ENCODE measurements at places on chromosomes 2 and 18.

GRCh38 chr18:36492604-36493329 lies 195.3 kb downstream of the FHOD3 start:
- DNase-seq = no peak

DNA sequence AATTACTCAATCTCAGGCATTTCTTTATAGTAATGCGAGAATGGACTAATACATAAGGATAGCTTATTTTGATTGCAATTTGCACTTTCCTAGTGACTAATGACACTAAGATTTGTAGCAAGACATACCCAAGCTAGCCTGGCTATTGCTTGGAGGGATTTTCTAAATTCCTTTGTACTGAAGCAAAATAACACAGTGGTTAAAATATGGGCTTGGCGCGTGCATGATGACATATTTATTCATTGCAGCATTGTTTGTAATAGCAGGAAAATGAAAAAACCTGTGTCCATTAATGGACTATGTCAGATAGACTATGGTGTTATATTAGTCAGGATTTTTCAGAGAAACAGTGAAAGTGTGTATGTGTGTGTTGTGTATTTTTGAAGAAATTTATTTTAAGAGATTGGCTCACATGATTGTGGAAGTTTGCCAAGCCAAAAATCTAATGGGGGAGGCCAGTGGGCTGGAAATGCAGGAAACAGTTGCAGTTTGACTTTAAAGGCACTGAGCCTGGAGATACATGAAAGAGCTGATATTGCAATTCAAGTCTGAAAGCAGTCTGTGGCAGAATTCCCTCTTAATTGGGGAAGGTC lies 16.7 kb upstream of the LAPTM4A start:
- DNase-seq = no peak

GRCh38 chr18:50986360-50987087 lies 18.7 kb downstream of the ELAC1 start:
- DNase-seq = no peak

- no peak for DNase-seq
Observed at GRCh38 chr2:134407154-134407890, 153.4 kb downstream of the MGAT5 start.

GRCh38 chr2:33022989-33023727 lies 76.4 kb downstream of the LTBP1 start:
- no peak for DNase-seq

GRCh38 chr18:1438458-1438910 lies 533.8 kb downstream of the ADCYAP1 start:
- DNase-seq = no peak

DNA sequence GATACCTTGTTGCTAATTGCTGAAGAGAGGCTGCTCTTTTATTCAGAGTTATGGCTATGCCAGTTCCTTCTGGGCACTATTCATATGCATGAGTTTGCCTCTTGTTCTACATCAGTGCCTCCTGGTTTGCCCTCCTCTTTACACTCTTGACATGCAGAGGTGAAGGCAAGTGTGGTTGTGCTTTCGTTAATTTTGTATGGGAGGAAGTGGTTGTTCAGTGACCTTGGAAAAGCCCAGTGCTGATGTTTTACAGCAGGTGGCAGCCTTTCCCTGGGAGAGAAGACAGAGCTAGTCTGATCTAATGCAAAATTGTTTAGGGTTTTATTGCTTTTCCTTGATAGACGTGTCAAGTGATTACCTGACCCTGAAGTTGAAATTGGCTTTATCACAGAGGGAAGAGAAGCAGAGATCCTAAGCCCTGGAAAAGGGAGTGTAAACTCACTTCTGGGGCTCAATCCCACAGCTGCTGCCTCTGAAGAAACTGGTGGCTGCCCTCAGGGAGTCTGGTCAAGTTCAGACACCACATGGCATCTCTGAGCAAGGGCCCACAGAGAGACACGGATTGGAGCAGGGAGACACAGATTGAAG lies 30.5 kb upstream of the VPS54 start:
- peak; percentile 82 for DNase-seq

- no peak for DNase-seq
Observed at GRCh38 chr2:102059151-102059550, 67.4 kb downstream of the IL1R2 start.

GRCh38 chr2:200209030-200209429 lies 97.5 kb upstream of the SPATS2L start:
- no peak for DNase-seq

DNA sequence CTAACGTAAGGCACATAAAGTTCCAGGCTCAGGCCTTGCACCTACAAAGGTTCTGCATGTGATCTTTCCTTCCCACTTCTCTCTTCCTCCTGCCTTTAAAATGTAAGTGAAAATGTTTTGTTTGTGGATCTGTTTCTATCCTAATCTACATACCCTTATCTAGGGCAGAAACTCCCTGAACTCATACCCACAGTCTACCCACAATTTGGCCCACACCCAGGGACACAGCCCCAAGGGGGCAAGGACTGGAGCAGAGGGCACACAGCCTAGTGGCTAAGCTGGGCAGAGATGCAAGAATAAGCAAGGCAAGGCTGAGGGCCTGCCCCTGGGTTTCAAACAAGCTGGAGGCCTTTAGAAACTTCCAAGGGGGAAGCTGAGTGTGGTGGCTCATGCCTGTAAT lies 71.0 kb downstream of the HS1BP3 start:
- peak; percentile 24 for DNase-seq

- DNase-seq = peak; percentile 67
Observed at GRCh38 chr2:61759005-61759404, 94.9 kb downstream of the FAM161A start.

DNA sequence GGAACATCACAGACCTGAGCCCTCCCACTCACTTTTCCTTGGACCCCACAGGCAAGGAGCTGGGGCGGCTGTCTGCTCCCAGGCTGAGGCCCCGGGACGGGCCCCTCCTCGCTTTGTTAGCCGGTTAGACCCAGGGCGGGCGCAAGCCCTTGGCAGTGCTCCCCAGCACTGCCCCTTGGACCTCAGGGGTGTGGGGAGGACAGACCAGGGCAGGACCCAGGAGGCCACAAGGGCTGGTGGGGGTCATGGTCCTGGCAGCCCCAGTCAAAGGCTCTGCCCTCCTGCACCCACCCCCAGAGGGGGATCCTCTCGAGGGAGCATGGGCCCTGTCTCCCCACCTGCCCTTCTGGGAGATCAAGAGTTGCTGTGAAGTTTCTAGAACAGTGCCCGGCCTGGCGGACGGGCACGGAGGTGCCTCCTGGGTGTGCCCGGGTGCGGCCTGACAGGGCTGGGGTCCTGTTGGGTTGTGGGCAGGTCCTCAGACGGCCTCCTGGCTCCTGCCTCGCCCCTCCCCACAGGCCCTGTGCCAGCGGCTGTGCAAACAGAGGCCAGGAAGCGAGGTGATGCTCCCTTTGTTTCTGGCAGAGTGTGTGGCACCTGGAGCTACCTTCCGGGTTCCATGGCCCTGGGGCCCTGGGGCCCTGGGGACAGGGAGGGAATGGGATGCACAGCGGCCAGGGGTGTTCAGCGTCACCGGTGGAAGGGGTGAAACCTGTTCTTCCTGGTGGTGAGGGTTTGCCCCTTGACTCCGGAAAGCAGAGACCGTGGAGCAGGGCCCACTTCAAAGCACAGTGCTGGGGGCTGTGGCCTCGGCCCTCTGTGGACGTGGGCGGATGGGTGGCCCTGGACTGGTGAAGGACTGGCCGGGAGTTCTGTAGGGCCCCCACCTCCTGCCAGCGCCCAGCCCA lies 2.9 kb upstream of the GAL3ST2 start:
- no peak for DNase-seq

- no peak for DNase-seq
Observed at GRCh38 chr2:132979339-132980093, 309.5 kb upstream of the LYPD1 start.

DNA sequence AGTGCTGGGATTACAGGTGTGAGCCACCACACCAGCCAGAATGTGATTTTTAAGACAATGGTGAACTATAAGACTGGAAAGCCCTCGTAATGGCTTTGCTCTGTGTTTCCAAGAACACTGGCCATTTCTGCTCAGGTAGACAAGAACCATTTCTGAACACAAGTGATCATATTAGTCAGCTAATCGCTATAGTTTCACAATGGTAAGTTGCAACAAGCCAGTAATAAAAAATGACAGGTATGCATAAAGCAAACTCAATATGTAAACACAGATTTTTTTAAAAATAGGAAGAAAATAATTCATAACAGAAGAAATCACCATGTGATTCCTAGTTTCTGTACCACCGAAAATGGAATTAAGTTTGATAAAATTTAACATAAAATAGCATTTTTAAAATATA lies 166.5 kb downstream of the THADA start:
- no peak for DNase-seq

DNA sequence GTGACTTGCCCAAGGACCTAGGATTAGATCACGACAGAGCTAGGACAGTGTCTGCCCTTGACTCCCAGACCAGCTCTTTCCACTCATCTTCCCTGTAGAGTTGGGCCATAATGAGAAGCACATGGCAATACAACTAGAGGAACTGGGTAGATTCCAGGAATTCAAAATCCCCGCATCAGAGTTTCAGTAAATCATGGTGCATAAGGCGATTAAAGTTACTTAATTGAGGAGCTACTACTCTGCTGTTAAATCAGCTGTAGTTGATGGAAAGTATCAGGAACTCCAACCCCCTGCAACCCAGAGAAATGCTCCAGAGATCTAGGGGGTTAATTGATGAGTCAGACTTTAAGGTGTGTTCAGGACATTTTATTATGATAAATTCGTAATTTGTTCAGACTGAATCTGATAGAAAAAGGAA lies 5.7 kb downstream of the ANTXR1 start:
- no peak for DNase-seq

- peak; percentile 80 for DNase-seq
Observed at GRCh38 chr2:121974897-121975661, 219.6 kb downstream of the TSN start.

DNA sequence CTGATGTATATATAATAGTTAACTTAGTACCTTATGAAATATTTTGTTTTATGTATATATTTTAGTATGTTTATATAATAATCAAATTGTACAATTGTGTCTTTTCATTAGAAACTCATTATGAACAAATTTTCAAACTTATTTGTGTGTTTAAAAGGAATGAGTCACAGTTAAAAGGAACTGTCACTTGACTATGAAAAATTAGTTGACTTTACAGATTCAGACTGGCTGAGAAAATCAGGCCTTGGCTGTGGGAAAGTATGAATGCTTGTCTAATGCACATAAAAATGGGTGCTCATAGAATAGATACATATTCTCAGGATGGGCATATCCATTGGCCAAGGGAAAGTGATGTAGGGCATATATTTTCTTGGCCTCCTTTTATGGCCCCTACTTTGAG lies 576.8 kb downstream of the SATB2 start:
- DNase-seq = no peak

- DNase-seq = peak; percentile 75
Observed at GRCh38 chr2:206160125-206160806, 571 bp downstream of the EEF1B2 start.

- DNase-seq = no peak
Observed at GRCh38 chr2:188527141-188527540, 235.5 kb downstream of the GULP1 start.

DNA sequence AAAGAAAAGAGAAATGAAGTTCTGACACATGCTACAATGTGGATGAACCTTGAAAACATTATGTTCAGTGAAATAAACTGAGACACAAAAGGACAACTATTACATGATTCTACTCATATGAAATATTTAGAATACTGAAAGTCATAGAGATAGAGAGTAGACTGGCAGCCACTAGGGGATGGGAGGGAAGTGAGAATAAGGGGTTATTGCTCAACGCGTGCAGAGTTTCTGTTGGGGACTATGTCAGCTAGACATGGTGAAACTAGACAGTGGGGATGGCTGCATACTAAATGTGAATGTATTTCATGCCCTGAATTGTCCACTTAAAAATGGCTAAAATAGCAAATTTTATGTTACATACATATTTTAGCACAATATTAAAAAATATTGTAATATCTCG lies 108.7 kb upstream of the ATL2 start:
- DNase-seq = peak; percentile 85

DNA sequence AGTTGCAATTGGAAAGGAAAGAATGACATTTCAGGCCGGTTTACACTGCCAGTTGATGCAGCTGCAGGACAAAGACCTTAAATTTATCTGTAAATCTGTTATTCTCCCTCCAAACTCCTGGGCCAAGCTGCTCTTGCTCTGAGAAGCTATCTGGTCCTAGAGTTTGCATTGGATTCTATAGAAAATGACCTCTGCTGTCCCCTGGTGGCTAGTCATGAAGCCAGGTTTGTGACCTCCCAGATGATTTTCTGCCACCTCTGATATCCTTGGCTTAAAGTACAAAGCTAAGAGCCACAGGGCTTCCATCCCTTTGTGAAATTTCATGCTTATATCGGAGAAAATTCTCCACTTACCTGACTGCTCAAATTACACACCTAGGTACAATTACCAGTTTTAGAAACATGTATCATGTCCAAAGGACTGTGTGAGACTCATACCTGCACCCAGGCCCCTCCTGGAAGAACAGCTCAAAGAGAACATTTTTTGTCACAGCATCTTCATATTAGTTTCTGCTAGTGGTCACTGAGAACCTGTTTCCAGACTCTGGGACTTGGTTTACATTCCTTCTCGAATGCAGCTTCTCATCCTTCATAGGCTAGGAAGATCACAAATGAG lies 28.9 kb upstream of the IER3IP1 start:
- peak; percentile 37 for DNase-seq

DNA sequence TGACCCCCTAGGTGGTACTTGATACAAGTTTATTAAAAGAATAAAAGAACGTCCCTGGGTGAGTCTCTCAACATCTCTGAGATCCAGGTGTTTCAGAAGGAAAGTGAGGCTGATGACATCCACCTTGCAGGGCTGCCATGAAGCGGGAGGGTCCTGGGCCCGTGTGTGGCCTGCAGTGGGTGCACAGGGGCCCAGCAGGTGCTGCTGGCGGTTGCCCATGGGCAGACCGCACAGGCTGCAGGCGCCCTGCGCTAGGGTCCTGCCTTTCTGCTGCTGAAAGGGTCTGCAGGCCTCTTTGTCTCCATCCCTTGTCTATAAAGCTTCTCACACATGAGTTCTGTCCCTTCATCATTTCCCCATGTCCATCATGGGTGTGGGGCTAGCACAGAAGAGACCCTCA lies 247.0 kb downstream of the TFCP2L1 start:
- DNase-seq = no peak

DNA sequence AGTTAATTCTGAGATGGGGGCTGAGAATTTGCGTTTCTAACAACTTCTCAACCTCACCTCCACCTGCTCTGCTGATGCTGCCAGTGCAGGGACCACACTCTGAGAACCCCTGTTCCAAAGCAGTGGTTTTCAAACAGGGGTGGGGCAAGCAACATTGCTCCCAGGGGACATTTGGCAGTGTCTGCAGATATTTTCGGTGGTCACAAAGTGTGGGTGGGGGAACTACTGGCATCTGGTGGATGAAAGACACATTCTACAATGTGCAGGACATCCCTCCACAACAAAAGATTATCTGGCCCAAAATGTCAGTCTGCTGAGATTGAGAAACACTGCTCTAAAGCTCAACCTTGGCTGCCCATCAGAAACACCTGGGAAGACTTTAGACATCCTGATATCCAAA lies 188.7 kb upstream of the SATB2 start:
- no peak for DNase-seq

- no peak for DNase-seq
Observed at GRCh38 chr18:76454418-76454817, 40.6 kb downstream of the ZNF516 start.

DNA sequence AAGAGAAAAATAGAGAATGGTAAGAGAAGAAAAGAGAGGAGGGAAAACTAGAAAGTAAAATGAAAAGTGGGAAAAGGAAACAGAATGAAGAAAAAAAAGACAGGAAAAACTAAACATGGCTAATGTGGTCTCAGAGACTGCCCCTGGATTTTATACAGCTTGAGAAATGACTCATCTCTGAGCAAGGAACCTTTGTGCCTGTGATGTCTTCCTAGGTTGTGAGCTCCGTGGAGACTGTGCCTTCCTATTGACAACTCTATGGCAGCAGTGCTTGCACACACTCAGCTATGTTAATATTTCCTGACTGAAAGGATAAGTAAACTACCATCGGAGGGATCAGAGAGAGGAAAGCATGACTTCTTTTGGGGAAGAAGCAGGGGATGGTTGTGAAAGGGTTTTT lies 203.8 kb downstream of the RDH14 start:
- DNase-seq = no peak

All from NB4 (cell line).